Sciatic nerve (tissue), 2 donors: ENCODE measurements at places on chromosomes 16 and 17. TPM values are rescaled to one million over a fixed set of nuclear protein-coding genes. Genes with fewer than 3 reads are reported as not detected.

The FOXC2 gene
- total RNA-seq, result 20.0 TPM

The CCL7 gene
- 1.6 TPM for total RNA-seq

The GAS2L2 gene
- 0.13 TPM for total RNA-seq

DNA sequence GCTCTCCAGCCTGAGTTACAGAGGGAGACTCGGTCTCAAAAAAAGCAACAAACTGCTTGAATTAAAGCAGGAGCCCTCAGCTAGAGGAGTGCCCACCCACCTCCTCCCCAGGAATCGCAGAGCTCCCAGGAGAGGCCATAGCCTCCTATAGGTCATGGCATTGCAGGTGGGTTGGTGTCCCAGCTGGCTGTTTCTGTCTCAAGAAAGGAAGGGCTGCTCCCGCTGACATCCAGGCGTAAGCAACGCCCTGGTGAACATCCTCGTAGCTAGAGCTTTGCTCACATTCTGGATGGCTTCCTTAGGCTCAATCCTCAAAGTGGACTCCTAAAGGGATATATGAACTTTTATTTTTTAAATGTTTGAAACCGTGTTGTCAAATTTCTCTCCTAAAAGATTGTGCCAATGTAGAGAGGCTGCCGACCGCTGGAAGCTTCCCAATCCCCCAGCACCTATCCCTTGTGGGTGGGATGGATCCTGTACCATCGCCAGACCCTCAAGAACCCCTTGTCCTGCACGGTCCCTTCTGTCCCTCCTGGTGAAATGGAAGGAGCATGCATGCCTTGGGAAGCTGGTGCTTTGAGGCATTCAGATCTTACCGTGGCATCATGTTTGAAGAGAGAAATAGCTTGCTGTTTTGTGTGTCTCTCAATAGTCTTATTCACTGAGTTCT is 5.9 kb downstream of the NLRC5 start:
- DNase-seq, result no peak

GRCh38 chr16:29916979-29917378 is 9.0 kb downstream of the KCTD13 start:
- DNase-seq, result no peak

The DOC2A gene
- 0.67 TPM for total RNA-seq

- no peak for DNase-seq
Measured at GRCh38 chr17:76987486-76988093, 119.4 kb downstream of the MGAT5B start.

GRCh38 chr17:58354541-58355216 is 2.7 kb upstream of the SUPT4H1 start:
- no peak for DNase-seq

The CNGB1 gene
- total RNA-seq, result not detected

The TEKT1 gene
- total RNA-seq, result 0.89 TPM

GRCh38 chr16:54107583-54108202 is 178.9 kb downstream of the IRX3 start:
- DNase-seq, result no peak

DNA sequence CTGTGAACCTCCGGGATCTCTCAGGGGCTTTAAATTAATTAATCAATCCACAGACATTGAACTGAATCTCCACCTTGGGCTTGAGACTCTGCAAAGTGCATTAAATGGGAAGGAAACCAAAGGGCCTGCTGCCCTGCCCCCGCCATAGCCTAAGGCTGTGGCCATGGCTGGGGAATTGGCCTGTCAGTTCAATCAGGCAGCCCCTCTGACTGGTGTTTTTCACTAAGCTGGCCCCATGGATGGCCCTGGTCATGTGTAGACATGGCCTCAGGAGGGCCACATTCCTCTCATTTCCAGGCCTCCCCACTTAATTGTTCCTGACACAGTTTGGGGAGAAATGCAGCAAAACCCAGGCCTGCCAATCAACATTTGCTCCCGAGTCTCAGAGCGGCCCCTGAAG is 499.8 kb downstream of the WWOX start:
- no peak for DNase-seq

The THAP11 gene
- 22.7 TPM for total RNA-seq

GRCh38 chr17:31931756-31932155 is 5.1 kb upstream of the SUZ12 start:
- DNase-seq, result no peak

DNA sequence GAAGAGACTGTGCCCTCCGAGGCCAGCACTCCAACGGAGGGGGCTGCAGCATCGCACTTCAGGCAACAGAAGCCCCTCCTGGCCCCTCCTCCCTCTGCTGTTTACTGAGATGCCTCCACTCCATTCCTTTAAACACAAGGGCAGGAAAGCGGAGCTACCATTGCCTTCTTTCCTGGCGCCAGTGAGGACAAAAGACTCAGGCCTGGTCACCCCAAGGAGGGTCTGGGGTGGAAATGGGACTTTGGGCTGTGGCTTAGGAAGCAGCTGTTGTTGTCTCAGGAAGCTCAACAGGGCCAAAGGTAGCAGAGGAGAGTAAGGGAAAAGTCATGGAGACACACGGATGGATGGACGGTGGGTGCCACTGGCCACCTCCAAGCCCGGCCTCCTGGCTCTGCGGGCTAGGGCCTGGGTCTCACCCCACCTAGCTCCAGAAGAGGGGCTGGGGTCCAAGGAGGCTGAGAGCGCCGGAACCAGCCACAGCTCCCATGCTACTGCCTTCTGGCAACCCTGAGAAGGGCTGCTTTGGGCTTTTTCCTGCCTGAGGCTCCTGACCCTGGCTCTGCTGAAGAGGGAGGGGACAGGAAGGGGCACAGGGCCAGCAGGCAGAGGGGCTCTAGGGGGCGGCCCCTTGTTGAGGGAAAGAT is 11.1 kb downstream of the CD300LG start:
- DNase-seq, result no peak

The EVPL gene
- 1.2 TPM for total RNA-seq

DNA sequence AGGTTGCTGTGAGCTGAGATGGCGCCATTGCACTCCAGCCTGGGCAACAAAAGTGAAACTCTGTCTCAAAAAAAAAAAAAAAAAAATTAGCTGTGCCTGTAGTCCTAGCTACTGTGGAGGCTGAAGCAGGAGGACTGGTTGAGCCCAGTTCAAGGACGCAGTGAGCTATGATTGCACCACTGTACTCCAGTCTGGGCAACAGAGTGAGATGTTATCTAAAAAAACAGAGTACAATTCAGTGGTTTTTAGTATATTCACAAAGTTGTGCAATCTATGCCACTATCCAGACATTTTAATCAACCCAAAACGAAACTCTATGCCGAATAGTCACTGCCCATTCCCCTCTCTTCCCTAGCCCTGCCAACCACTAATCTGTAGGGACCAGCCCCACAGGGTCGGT is 25.1 kb downstream of the C16orf54 start:
- no peak for DNase-seq

DNA sequence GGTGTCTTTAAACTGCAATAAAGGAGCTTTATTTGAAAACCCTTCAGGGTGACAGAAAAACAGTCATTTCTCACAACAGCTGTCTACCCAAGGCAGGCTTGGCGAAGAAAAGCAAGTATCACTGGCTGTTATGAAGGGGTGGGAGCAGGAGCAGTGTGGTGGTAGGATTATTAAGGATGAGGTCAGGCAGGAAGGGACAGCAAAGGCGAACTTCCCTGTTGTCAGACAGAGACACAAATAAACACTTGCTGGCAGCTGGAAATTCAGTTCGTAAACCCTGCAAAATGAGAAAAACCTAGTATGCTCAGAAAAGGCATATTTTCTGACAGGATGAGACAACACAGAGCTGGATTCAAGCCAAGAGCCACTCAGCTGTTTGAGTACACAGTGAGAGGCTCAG is 416.3 kb upstream of the CDH5 start:
- no peak for DNase-seq

The KRTAP4-4 gene
- not detected for total RNA-seq

DNA sequence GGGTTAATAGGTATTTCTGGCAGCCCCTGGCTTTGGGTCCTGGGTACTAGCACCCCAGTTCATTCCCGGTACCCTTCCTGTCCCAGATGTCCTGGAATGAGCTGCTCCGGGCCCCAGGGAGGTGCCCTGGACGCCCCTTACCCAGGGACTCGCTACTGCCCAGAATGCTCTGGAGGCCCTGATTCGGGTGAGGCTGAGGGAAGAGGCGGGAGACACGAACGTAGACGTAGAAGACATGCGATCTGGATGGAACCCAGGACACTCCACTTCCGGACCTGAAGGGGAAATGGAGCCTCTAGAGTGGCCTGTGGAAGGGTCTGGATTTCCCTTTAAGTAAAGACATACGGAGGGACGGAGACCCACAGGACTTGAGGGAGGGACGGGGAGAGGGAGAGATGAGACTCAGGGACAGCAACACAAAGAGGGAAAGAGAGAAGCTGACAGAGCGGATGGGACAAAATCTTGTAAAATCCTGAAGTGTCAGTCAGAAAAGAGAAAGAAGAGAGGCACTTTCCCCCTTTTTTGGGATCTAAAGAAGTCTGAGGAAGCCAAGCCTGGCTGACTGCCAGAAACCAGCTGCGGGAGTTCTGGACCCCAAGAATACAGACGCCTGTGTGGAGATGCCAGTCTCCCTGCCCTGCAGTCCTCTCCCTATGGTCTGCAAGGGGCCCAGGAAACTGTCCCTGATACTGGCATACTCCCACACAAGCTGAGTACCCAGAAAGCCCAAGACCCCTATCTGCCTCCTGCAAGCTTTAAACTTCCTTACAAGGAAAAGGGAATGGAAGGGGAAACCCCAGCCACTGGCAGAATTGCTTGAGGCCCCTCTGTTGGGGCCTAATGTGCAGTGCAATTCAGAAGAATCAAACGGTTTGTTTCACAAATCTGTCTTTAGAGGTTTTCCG is 1.0 kb upstream of the HOXB13 start:
- DNase-seq, result no peak

DNA sequence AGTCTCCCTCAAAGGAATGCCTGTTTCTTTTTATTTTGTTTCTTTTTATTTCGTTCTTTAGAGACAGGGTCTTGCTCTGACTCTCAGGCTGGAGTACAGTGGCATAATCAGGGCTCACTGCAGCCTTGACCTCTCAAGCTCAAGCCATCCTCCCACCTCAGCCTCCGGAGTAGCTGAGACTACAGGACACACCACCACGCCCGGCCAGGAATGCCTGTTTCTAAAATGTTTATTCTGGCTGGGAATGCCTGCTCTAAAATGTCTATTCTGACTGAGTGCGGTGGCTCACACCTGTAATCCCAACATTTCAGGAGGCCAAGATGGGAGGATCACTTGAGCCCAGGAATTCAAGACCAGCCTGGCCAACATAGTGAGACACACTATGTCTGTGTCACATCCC is 2.5 kb upstream of the MMP28 start:
- no peak for DNase-seq

- DNase-seq, result no peak
Measured at GRCh38 chr16:57773019-57773418, 29.3 kb downstream of the KIFC3 start.

The KRTAP3-2 gene
- not detected for total RNA-seq

DNA sequence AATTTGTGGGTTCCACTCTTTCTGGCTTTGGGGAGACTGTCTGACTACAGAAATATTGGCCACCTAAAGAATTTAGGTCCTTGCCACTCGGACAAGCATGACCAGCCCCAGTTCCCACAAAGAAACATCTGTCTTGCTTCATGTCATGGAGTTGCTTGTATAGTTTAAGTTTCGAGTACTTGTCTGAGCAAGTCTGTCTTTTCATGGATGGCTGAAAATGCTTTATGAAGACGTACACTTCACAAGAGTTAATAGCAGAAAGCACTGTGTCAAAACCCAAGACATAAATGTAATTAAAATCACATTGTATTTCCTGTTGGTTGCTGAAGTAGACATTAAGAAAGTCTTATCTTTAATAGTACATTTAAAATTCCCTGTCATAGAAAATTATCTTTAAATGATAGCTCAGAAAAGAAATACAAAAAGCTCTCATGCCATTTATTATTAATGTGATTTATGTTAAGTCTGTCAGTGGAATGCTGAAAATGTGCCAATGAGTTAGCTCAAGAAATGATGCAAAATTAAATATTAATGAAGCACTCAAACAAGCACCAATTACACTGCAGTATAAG is 29.8 kb upstream of the XYLT2 start:
- DNase-seq, result no peak
